ENCODE measurements at places on chromosomes 7 and 10. TPM values are rescaled to one million over a fixed set of nuclear protein-coding genes. Genes with fewer than 3 reads are reported as not detected.

TDRD1 gene
- total RNA-seq: not detected

GNB2 gene
- 347 TPM for total RNA-seq

SFMBT2 gene
- 0.11 TPM for total RNA-seq

AKR1C3 gene
- total RNA-seq: not detected

PRSS37 gene
- not detected for total RNA-seq

ENKUR gene
- not detected for total RNA-seq

TRIM74 gene
- not detected for total RNA-seq

DNA sequence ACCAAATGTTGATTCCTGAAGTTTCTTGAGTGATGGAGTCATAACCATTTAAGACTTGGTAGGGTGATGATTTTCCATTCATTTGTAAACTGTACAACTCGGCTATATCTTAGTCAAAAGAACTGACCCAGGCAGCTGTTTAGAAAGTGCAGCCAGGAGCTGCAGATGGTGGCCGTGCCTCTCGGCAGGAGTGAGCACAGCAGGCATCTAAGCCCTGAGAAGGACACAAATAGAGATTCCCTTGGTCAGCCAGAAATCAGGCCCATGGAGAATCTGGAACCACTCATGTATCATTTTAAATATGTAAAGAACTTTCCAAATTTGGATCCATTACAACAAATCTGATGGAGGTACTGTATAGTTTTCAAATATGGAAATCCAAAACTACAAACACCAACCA lies 177.0 kb upstream of the AKR1E2 start:
- DNase-seq: no peak

GRCh38 chr7:37336259-37336658 lies 112.4 kb downstream of the ELMO1 start:
- no peak for DNase-seq

DNA sequence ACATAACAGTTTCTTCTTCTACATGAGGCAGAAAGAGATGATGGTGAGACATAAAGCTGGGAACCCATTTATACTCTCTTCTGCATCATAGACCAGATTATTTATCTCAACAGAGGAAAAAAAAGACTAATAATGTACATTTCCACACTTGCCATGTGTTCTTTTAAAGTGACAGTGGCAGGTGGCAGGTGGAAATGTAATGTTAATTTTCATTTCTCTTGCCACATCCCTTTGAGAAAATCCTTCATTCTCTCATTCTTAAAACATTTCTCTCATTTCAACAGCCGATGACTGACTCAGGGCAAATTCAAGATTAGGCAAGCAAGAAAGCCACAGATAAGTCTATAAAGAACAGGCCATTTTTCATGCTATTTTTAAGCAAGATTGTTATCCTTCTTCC lies 635.6 kb upstream of the SORCS1 start:
- DNase-seq: no peak

DNA sequence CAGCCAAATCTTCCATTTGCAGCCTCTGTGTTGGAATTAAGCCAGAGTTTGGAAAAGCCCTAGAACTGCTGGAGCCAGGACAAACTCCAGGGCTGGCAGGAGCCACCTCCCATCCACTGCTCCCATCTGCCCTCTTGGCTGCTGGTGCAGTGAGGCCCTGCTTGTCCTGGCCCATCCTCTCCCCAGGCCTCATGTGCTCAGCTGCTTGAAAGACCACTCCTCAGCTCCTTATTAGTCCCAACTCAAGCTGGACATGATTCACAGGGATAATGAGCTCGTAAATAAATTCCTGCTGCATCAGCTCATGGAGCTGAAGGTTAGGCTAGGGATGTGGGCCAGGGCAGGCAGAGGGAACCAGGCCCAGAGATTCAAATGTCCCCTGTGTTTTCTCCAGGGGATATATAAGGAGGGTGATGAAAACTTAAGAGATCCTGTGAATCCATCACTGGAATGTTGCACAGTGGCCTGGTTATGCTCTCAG lies 282.8 kb downstream of the RPS24 start:
- DNase-seq: peak; percentile 82

DNA sequence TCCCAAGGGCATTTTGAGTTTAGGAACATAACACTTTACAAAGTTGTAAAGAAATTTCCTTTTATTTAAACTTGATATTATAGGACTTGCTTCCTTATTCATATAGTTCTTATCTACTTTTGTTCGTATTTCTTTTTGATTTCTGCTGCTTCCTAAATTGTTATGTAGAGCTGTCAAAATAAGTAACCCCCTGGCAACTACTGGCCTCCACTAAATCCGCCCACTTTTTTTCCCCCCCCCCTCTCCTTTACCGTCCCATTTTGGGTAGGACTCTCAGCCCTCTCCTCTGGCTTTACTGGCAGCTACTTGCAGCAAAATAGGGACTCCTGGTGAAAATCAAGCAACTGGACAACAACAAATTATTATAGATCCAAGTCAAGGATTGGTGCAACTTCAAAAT lies 1.1 kb downstream of the SP4 start:
- DNase-seq: no peak

- no peak for DNase-seq
Observed at GRCh38 chr10:129881641-129882040, 82.4 kb downstream of the EBF3 start.

- DNase-seq: no peak
Observed at GRCh38 chr10:124601431-124602120, 140.0 kb downstream of the LHPP start.

- DNase-seq: peak; percentile 92
Observed at GRCh38 chr7:116327752-116328151, 117.4 kb downstream of the TES start.

DNA sequence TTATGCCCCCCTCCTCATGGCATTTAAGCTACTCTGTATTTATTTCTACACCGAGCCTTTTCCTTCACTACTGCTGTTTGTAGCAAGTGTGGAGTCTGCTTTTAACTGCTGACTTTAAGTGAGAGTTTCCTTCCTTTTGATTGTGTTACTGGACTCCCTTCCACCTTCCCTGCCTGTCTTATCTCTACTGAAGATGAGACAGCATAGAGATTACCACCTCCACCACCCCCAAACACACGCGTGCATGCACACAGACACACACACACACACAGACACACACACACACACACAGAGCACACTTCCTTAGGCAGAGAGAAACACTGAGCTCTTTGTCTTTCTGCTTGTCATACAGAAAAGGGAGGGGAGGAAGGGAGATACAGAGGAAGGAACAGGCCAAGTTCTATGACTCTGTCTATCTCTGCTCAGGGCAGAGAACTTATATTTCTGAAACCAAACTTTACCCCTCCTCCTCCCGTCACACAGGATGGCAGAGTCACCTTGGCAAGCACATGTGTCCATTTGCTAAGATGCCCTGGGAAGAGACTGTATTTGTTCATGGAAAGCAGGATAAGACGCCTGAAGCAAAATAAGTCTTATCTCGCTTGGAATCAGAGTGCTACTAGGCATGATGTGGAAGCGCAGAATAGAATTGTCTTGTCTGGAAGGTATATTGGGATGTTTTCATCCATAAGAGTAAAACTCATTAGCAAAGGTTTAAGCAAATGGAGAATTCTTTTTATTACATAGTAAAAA lies 81.8 kb upstream of the CAV2 start:
- no peak for DNase-seq

- DNase-seq: no peak
Observed at GRCh38 chr7:155426543-155427410, 31.2 kb upstream of the EN2 start.

DNA sequence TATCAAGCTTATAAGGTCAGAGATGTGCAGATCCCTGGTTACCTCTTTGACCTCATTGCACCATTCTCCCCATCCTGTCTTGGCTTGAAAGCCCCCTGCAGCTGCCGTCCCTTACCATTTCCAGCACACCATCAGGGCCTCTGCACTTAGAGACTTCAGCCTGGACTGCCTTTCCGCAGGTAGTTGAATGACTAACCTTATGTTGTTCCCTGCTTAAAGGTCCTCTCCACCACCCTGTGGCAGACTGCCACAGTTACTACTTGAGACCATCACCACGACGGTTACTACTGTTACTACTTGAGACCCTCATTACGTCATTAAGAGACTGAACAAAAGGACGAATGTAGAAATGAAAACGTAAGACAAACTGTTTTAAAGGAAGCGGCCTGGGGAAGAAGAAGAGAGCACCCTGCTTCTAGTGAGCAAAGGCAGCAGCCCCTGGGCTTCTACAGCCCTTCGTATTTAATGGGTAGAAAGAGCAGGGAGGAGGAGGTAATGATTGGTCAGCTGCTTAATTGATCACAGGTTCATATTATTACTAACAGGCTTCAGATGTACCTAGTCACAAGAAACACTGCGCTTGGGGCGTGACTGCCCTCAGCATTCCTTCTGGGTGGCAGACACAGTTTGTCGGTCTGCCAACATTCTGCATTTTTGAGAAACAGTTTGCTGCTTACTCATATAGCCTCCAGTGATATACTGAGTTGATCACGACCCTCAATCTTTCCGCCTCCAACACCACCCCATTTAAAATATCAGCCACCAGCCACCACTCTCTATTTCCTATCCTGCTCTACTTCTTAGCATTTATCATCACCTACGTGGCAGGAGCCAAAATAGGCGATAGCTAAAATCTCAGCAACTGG lies 74.1 kb upstream of the PARD3 start:
- DNase-seq: peak; percentile 30

DNA sequence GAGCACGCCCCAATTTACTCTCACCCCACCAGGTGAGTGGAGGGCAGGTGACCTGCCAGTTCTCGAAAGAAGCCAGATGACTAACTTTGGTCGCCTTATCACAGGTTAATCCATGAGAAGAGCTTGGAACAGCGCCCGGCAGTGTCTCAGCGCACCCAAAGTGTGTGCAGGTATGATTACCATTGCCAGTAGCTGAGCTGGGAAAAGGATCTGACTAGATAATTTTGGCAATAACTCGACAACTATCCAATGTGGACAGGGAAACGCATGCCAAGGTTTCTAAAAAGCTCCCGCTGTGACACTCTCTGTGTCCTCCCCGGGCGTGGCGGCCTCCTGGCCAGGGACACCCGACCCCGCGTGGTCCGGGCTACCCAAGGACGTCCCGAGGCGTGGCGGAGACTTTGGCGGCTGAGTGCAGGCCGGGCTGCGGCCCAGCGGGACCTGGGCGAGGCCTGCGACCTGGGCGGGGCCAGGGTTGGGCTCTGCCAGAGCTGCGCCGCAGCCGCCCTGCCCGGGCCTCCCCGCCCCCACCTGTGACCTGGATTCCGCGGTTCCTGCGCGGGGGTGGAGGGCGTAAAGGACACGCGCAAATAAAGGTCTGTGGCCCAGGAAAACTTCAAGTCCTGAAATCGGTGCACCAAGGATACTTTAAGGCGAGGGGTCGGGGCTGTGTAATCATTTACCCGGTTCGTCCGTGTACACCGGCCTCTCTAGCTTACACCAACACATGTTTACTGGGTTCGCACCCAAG lies 13.7 kb upstream of the WAPL start:
- DNase-seq: no peak

- DNase-seq: no peak
Observed at GRCh38 chr10:42149722-42150427, 488.5 kb downstream of the ZNF33B start.

DNA sequence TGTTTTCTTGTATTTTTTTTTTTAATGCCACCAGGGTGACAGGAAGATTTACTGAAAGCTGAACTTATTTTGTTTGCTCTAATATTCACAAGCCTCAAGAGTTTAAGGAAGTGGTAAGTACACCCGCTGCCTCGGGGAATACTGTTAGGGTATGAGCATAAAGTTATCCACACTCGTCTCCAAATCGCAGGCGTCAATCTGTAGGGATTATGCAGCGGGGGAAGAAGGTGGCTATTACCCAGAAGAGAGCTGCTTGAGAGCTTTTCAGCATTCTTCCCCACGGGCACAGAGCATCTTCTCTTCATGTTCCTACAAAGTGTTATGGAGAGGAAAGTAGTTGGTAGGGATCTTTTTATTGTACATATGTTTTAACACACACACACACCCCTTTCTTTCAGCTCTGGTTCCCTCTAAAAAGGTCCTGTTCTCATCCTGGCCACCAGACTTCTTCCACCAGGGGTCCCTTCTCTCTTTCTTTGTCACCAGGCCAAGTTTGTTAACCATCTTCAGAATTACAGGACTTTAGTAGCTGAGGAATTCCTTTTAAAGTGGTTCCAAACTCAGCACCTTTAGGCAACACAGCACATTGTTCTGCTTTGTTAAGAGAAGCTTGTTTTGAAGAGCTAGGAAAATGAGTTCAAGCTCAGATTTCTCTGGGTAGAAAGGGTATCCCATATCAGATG lies 411.6 kb upstream of the GALNT17 start:
- DNase-seq: no peak

GRCh38 chr10:101441541-101442455 lies 87.8 kb downstream of the BTRC start:
- peak; percentile 70 for DNase-seq

DNA sequence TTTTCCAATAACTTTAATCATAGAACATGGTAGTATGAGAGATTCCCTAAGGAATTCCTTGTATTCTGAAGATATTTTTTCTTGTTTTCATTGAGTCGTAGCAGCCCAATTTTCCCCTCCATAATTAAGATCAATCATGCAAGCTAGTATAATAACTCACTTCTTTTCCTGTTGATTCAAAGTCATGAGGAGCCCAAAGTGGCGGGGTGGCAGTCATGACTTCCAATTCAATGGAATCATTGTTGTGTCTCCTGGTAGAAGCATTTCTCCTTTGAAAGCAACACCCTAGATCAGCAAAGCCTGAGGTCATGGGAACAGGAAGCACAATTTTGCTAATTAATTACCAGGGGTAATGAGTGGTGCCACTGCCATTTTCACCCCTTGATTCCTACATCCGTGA lies 77.6 kb upstream of the MAGI2 start:
- no peak for DNase-seq

DNA sequence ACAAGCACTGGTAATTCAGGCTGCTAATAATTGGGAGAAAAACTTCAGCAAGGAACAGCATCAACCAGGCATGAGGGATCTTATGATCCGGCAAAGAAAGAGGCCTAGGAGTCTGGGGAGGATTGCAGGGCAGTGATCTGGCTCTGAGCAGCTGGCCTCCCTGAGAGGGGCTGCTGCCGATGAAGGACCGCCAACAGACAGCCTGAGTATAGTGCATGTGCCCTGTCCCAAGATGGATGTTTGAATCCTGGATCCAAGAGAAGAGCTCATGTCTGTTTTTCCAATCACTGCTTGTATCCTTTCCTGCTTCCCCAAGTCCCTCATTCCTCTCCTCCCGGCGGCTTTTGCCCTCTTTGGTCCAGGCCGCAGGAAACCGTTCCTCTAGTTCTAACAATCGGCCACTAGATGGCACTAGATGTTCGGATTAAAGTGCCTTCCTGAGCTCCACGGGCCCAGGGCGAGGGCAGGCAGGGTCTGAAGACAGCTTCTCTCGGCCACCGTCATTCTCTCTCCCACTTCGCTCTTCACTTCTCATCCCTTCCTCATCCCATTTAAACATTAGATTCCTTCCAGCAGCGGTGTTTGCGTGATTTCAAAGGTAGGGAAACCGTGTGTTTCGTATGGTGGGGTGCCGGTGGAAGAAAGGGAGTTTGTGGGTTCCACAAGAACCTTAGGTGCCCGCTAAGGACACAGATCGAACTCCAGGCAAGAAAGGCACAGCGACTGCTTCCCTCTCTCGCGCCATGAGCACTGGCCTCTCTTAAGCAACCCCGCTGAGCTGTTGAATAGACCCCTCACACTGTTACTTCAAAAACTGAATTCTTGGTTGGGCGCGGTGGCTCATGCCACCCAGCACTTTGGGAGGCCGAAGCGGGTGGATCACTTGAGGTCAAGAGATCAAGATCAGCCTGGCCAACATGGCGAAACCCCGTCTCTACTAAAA lies 82.4 kb downstream of the ADCYAP1R1 start:
- DNase-seq: peak; percentile 46

GRCh38 chr7:108103558-108104298 lies 26.4 kb downstream of the LAMB4 start:
- peak; percentile 50 for DNase-seq

Measured in HFFc6 (cell line).